ENCODE measurements at places on chromosomes 6 and 20.

DNA sequence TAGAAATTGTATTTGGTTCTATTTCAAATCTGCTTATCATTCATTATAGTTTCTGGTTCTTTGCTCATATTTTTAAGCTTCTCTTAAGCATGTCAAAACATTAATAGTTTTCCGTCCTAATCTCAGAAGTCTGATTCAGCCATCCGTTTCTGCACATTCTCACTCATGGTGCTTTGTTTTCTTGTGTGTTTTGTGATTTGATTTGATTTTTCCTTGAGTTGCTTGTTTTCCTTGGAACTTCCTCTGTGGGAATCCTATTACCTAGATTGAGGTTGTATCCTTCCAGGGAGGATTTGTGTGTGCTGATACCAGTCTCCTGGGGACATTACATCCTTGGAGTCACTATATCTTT is 7.9 kb downstream of the SNX9 start:
- DNase-seq = no peak

- no peak for DNase-seq
Observed at GRCh38 chr6:28523241-28523622, 2.4 kb upstream of the GPX5 start.

DNA sequence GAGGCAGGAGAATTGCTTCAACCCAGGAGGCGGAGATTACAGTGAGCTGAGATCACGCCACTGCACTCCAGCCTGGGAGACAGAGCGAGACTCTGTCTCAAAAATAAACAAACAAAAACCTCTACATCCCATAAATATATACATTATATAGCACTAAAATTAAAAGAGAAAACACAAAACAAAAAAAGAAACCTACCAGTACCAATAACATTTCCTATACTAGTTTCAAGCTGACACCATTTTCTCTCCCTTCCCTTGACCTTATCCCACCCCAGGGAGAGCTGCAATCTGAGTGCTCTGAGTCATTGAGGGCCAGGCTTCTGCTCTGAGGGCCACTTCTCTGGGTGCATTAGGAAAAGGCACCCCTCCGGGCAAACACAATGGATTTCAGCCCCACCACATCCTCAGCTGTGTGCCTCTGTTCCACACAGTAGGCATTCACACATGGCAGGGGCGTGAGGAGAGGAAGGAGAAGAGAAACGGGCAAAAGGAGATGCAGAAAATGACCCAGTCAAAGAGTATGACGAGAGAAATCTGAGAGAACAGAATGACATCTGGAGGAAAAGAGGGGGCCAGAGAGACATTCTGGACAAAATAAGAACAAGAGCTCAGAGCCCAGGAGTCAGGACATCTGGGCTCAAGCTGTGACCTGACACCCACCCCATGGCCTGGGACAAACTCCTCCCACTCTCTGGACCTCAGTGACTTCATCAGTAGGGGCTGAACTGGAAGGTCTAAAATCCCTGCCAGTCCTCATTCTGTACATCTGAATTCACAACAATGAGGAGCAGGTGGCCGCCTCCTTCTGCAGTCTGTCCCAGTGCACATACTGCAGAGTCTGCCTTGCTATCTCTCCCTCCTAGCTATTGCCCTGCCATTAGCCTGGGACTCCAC is 18.2 kb downstream of the TRIM26 start:
- no peak for DNase-seq

- no peak for DNase-seq
Observed at GRCh38 chr20:43680981-43681380, 14.1 kb downstream of the MYBL2 start.

DNA sequence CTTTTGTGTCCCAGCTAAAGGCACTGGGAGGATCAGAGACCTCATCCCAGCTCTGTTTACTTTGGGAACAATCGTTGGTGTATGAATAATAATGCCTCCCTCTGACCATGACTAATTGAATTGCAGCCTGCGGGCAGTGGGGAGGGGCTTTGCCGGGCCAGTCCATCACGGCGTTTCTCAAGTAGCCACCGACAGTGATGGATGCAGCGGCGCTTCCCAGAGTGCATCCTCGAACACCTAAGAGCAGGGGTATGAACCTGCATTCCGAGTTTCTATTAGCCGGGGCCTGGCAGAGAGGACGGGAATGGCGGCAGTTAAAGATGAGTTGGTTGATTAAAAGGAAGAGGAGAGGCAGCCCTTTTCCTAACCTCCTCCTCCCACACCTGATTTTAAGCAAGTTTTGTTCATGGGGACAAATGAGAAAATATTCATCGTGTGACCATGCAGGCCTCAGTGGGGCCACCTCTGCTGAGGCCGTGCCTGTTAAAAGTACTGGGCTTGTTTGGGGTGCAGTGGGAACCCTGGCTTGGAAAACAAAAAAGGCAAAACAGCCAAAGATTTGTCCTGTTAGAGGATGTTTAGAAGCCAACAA is 154.1 kb downstream of the FOXA2 start:
- DNase-seq = no peak

DNA sequence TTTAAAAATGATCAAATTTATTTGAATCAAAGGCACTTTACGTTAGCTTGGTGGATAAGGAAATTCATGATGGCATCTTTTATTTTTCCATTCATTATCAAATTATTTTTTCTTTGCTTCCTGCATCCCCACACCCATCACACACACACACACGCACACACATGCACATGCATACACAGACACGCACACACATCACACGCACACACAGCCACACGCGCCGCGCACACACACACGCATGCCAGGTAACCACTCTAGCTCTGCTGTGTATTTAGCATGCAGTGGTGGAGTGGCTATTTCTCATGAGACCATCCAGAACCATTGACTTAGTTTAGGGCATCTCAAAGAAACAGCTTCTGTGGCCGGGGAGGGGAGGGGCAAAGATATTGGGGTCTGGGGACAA is 47.0 kb downstream of the GNAS start:
- no peak for DNase-seq
